ENCODE measurements at places on chromosomes 1 and 21.

DNA sequence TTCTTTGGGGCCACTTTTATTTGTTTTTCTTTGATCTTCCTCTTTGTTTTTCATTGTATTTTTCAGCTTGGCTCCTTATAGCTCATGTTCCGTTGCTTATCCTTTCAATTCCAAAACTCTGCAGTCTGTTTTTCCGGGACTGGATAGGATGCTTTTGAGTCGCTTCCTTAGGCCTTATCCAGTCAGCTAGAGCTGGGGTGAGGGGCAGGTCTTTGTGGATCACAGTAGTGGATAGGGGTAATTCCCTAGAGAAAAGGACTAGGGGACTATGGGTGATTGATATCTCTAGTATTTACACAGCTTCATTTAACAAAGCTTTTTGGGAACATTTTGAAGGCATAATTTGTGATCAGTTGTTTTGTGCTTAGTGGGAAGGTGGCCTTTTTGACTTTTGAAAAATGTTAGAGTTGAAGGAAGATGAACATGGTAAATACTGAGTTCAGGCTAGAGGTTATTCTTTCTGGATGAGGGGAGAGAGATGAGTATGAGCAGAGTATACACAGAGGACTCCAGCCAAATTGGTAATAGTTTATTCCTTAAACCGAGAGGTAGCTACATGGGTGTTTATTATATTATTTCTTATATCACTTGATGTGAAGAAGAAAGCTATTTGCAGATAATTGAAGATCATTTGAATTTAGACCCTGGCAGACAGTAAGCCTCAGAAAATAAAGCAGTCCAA lies 22.5 kb downstream of the CEP350 start:
- DNase-seq: no peak

DNA sequence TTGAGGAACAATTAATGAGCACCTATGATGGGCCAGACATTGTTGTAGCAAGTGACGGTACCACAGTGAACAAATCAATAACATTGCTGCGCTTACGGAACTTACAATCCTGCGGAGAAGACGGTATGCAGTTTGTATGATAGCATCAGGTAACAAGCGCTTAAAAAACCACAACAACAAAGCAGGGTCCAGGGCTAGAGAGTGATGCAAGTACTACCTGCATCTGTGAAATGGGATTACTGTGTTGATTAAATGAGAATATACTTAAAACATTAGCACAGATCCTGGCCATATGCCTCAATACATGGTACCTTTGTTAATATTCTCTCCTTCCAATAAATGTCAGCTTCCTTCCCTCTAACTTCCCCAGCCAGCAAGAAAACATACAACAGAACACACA lies 110.6 kb upstream of the ADAR start:
- no peak for DNase-seq

DNA sequence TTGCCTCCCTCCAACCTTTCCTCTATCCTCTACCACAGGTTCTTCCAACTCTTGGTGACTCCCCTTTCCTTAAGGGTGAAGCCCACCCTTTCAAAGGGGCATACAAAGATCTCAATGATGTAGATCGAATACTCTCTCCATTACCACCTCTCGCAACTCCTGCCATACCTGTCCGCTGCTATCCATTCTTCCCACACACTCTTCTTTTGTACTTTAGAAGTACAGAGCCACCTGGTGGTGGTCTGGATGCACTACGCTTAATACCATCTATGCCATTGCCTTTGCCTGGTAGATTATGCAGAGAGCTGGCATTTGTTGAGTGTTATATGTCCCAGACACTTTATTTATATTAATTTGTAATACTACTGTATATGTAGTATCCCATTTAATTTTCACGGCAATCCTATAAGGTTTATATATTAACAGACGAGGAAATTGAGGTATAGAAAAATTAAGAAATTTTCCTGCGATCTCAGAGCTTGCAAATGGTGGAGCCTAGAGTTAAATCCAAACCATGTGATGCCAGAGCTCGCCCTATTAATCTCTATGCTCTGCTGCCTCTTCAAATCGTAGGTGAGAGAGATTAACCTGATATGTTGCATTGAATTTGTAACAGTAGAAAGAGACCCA lies 22.9 kb downstream of the TSHB start:
- peak; percentile 28 for DNase-seq

DNA sequence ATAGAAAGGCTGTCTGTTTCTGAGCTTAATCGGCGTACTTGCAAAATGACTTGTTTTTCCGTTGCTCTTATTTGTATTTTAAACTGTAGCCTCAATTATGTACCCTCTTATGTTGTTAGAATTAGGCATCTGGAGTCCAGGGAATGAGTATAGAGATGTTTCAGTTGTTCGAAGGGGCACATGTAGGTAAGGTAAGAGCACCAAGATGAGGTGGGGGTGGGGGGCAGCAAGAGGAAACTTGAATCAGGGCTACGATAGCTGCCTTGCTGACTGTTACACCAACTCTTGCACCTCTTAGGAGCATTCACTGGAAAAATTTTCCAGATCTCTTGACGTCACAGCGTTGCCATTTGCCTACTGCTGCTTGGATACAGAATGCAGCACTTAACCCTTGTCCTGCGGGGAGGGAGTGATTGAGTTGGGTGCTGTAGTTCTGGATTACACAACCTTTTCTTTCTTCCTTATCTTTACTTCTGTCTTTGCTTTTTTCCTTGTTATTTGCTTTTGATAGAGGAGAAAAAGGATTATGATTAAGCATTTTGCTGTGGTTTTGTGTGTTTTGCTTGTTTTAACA lies 3.2 kb downstream of the ATP1B1 start:
- DNase-seq: no peak

DNA sequence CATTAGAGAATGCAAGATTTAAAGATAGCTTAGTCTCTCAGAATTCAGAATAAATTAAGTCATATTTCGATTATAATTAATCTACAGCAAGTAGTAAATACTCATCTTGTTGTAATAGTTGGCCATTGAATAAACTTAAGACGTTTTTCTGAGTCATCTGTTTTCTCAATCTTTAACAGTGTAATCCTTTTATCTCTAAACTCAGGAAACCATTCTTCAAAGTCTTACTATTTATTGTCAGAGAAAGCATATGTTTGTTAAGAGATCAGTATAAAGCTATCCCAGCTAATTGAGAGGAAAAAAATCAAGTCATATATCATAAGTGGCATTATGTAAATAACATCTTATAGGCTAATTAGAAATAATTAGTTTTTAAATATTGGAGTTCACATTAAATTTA lies 201.2 kb upstream of the ADAMTS5 start:
- DNase-seq: no peak

GRCh38 chr1:156025876-156026275 lies 5.1 kb upstream of the SSR2 start:
- DNase-seq: no peak

- no peak for DNase-seq
These were observed 17.3 kb downstream of the SARS1 start for GRCh38 chr1:109231066-109231465.

DNA sequence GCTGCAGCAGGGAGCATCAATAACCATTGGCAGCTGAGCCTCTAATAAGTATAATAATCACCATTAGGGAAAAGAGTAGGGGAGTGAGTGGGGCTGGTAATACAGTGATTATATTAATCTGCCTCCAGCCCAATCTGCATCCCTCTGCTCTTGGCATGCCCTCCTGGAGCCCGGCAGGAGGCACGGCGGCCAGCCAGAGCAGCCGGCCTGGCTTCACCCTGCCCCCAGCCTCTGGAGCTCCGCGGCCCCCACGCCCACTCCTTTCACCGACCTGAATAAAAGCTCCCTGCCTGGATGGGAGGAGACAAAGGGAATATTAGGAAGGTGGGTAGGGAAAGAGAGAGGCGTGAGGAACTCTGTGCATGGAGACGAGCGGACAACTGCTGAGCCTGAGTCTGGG lies 28.3 kb downstream of the OPTC start:
- no peak for DNase-seq

- DNase-seq: no peak
These were observed 1.6 kb downstream of the NEGR1 start for GRCh38 chr1:72280711-72281110.

Data from stimulated activated CD4-positive, alpha-beta T cell treated with anti-CD3 and anti-CD28 coated beads, Interleukin-12 subunit alpha, Interleukin-12 subunit beta, amount 100 ng/mL, for 24 hours (primary cell).